Fibroblast of the aortic adventitia (primary cell): ENCODE measurements at places on chromosomes 2 and 18. TPM values are rescaled to one million over a fixed set of nuclear protein-coding genes. Genes with fewer than 3 reads are reported as not detected.

The EIPR1 gene
- total RNA-seq: 23.3 and 36.1 TPM in 2 replicates

The CD302 gene
- 23.0 and 33.0 TPM in 2 replicates for total RNA-seq

The KCNIP3 gene
- total RNA-seq: 0.25 and 2.9 TPM in 2 replicates

The AOX1 gene
- 23.6 and 84.0 TPM in 2 replicates for total RNA-seq

The CRYBA2 gene
- total RNA-seq: not detected in 2 replicates

The TNFAIP6 gene
- total RNA-seq: 47.3 and 51.9 TPM in 2 replicates

The GULP1 gene
- total RNA-seq: 30.5 and 42.7 TPM in 2 replicates

The B3GNT2 gene
- total RNA-seq: 14.1 and 14.2 TPM in 2 replicates

The MALL gene
- total RNA-seq: 10.1 and 442 TPM in 2 replicates

The LRRFIP1 gene
- 29.2 and 49.0 TPM in 2 replicates for total RNA-seq

The CHST10 gene
- 10.2 and 11.0 TPM in 2 replicates for total RNA-seq

The AMER3 gene
- not detected in 2 replicates for total RNA-seq

The TUBB8B gene
- not detected in 2 replicates for total RNA-seq

The MC5R gene
- not detected in 2 replicates for total RNA-seq

The CPS1 gene
- 24.6 and 35.7 TPM in 2 replicates for total RNA-seq

The LDLRAD4 gene
- 0.54 TPM in 1 of 2 replicates, not detected in the other for total RNA-seq
